ENCODE measurements at places on chromosomes 6 and 20.

DNA sequence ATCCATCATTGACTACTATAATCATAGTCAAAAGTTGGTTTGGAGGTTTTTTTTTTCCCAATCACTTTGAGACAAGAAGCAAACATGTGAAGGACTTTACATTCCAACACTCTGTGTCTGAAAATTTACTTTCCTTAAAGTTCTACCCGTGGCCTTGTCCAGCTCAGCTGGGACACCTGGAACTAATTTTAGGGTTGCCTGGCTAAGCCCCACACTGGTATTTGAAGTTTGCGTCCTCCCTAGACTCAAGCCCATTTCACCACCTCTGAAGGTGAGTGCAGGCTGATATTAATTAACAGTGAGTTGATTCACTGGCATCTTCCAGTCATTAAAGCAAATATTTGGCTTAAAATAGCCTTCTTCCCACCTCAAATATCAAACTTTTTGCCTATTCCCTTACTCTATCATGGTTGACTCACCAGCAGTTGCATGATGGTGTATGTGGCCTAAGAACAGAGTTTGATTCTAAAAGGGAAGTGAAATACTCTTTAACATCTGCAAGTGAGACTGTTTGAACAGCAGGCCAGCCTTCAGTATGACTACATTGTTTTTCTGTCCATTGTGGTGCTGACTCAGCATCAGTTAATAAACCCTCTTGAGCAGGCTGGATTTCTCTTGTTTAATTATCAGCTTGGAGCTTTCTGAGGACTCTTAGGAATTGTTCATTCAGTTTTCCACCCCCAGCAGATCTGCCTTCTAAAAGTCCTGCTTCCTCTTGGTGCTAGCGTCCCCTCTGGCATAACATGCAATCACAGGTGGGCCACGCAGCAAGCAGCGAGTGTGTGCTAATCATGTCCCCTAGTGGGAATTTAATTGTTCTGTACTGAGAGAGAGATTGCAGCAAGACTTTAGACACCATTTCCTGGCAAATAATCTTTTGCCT is 1.8 kb upstream of the PRDM1 start:
- no peak for DNase-seq

- DNase-seq, result no peak
Measured at GRCh38 chr20:35888657-35889056, 65.6 kb downstream of the SCAND1 start.

DNA sequence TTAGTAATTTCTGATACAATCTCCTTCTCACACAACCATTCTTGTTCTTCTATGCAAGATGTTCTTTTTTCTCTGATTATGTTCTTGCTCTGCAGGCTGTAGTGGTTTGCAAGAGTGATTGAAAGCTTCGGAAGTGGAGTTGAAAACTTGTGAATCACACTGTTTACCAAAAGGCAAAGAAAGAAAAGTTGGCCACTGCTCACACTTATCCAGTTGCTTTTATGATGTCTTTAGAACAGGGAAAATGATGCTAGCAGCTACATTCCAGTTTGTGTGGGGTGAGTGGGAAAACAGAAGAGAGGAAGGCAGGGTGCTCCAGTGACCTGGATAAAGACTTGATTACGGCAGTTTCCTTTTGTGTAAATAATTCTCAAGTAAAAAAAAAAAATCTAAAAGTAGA is 583.3 kb downstream of the TENT5A start:
- DNase-seq, result no peak

DNA sequence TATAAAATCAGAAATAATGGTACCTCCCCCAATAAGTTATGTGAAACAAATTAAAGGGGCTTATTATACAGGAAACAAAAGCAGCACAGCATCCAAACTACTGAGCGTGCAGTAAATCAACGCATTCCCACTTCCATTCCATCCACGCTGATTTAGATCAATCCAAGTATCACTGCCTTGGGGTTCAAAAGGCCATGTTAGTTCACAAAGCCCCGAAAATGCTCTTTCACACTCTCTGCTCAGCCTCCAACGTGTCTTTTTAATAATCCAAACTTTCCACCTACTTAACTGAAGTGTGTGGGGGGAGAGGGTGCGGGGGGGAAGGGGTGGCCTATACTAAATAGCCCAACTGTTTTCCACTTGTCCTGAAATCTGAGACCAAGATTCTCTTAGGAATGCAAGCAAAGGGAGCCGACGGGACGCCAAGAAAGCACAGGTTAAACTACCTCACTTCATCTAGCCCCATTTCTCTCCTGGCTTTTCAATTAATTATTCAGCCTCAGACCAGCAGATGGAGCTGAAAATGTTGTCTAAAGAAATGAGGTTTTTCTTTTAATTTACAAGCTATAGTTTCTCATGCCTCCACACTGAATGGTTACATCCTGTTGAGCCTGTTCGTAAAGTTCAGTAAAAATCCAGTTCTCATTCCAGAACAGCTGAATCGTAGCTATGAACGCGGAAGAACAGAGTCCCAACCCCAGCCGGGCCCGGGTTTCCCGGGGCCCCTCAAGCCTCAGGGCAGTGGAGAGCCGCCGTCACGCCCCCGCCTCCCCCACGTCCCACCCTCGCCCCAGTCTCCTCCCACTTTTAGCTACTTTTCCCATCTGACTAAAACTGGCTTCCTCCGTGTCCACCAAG is 1.0 kb upstream of the NXT1 start:
- no peak for DNase-seq

DNA sequence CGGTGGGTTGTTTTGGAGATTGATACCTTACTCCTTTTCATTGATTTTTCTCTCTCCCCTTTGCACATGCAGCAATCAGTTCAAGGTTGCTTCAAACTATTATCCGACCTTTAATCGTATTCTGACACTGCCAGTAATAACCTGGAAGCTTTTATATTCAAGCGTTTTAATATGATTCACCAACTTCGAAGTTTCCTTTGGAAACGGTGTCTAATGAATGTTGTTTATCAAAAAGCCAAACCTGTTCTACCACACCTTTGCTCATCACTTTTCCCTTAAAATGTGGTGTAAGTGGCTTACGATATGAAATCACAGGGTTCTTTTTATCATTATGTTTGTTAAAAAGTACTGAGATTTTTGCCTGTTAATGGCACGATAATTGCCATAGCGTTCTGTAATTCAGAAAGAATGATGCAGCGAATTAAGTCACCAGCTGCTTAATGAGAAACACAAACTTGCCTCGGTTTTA is 660 bp downstream of the STXBP5 start:
- no peak for DNase-seq

DNA sequence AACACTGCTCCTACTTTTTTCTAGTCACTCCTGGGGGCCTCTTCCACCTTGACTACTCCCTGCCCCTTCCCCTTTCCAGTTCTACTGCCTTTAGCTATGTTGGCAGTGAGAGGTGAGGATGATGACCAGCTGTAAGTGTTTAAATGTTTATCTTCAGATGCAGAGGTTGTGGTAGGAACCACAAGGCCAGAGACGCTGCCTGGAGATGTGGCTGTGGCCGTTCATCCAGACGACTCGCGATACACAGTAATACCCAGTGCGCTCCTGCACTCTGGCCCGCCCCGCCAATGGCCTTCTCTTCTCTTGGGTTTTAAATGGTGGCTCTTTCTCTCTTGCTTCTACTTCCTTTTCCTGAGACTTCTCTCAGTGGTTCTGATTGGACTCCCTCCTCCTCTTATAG is 4.6 kb downstream of the VARS2 start:
- DNase-seq, result no peak

DNA sequence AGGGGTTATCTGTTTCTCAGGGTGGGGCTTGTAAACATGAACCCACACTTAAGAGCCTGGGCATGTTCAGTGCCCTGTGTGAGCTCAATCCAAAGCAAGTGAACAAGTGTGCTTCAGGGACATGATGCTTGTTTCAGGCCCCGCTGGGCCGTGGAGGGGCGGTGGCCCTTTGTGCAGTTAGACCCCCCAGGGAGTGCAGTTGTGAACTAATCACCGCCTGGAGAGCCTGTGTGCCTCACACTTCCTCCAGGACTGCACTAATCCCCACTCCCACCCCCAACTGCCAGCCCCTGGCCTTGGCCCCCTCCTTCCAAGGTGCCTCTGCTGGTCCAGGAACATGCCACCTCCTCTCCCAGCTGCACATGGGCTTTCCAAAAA is 58.1 kb downstream of the RREB1 start:
- no peak for DNase-seq

- no peak for DNase-seq
Measured at GRCh38 chr20:1060985-1061384, 57.4 kb upstream of the PSMF1 start.

GRCh38 chr6:6711832-6712448 is 123.4 kb downstream of the LY86 start:
- DNase-seq, result no peak

DNA sequence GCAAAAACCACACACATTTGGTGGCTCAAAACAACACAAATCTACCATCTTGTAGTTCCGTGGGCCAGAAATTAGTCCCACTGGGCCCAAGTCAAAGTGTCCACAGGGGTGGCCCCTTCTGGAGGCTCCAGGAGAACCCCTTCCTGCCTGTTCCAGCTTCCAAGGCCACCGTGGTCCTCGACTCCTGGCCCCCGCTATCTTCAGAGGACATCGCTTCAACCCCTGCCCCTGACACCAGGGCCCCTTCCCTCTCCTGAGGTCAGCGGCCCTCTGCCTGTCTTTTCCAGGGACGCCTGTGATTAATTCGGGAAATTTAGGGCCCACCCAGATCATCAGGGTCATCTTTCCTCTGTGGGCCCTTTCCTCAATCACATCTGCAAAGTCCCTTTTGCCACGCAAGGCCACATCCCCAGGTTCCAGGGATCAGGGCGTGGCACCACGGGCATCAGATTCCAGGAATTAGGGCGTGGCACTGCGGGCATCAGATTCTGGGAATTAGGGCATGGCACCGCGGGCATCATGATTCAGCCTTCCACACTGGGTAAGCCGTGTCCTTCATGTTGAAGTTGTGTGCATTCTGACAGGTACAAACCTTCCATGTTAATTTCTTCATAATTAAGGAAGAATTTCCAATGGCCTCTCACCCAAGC is 59.9 kb upstream of the SMOC2 start:
- DNase-seq, result no peak

DNA sequence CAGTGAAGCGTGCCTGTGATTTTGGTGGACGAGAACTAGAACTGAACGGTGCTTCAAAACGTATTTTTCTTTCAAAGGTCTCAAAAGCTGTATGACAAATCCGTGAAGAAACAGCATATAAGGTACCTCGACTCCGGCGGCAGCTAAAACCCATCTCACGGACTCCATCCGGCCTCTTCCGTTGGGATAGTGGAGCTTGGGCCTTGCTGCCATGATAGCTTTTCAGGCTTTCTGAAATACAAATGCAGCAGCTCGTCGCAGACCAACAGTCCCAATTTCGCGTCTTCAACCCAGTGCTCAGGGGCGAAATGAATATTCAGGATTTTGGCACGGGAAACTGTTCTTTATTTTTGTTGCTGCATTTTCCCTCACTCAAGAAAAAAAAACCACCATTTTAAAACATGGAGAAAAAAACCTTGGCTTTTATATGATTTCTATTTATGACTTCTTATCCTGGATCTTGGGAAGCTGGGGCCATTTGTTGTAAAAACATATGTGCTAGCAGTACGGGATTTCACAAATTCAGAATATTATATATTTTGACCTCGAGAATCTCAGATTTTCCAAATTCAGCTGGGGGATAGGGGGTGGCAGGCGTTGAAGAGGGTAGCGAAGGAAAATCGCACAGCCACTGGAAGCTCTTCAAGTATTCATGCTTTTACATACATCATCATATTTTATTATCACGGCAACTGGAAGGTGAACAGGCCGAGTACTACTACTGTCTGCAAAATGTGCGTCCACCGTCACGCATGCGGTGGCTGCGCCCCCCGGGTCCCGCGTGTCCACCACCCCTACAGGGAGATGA is 849 bp downstream of the GSTA4 start:
- DNase-seq, result no peak

- no peak for DNase-seq
Measured at GRCh38 chr6:47520282-47520681, 42.7 kb downstream of the CD2AP start.

DNA sequence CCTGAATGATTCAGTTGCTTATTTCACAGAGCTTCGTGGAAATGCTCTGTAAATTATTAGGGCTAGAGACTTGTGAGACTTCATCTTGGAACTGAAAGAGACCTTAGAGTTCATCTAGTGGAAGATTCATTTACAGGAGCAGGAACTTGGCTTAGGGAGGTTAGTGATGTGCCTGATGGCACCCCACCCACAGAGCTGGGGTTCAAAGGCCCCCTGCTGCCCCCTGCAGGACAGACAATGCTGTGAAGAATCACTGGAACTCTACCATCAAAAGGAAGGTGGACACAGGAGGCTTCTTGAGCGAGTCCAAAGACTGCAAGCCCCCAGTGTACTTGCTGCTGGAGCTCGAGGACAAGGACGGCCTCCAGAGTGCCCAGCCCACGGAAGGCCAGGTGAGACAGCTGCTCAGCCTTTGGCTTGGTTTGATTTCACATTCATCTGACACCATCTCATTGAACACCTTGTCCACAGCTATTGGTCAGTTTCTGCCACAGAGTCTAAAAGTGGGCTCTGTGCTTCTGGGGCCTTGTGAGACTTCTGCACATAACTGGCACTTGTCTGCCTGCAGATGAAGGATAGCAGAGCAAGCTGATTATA is 25.1 kb downstream of the MYBL2 start:
- DNase-seq, result peak; percentile 13

- DNase-seq, result no peak
Measured at GRCh38 chr20:20685635-20686034, 26.8 kb downstream of the RALGAPA2 start.

GRCh38 chr6:44667226-44667625 is 279.7 kb downstream of the CDC5L start:
- no peak for DNase-seq
